Pons (tissue), 1 donor: ENCODE measurements at places on chromosomes 5 and 9.
A peak's percentile ranks its signal among the peaks of the same experiment; 100 is the strongest.

DNA sequence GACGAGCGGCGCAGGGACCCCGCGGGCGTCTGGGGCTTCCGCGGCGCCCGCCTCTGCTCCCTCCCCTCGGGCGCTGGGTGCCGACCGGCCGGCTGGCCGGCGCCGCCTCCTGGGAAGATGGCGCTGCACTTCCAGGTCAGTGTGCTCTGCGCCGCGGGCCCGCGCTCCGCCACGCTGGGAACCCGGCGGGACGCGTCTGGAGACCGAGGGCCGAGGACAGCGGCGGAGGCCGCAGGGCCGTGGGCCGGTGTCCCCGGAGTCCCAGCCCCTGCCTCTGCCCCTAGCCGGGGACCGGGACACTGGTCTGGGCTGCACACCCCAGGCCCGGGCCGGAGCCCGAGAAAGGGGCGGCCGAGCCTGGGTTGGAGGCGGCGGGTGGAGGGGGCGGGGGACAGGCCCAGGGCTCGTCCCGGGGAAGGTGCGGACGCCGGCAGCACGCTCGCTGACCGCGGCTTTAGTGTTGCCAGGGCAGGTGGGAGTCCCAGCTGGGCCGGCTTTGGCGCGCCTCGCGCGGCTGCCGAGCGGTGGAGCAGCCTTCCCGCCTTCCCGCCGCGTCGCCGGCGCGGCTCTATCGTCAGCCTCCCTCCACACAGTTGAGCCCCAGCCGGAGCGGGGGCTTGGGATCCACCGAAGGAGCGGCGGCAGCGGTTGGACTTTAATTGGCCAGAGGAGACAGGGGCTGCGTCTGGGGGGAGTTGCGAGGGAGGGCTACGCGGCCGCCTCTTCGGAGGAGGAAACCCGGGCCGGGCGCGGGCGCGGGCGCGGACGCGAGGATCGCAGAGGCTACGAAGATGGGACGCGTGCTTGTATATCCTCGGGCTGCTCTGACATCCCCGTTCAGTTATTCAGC, at the start of gene RANBP17:
TSS of gene RANBP17 (plus strand) at position 102 of the 850 bp plus-strand sequence.
- DNase-seq: peak; percentile 14

- no peak for DNase-seq
Measured at GRCh38 chr9:107178293-107178692, 104.8 kb upstream of the RAD23B start.

DNA sequence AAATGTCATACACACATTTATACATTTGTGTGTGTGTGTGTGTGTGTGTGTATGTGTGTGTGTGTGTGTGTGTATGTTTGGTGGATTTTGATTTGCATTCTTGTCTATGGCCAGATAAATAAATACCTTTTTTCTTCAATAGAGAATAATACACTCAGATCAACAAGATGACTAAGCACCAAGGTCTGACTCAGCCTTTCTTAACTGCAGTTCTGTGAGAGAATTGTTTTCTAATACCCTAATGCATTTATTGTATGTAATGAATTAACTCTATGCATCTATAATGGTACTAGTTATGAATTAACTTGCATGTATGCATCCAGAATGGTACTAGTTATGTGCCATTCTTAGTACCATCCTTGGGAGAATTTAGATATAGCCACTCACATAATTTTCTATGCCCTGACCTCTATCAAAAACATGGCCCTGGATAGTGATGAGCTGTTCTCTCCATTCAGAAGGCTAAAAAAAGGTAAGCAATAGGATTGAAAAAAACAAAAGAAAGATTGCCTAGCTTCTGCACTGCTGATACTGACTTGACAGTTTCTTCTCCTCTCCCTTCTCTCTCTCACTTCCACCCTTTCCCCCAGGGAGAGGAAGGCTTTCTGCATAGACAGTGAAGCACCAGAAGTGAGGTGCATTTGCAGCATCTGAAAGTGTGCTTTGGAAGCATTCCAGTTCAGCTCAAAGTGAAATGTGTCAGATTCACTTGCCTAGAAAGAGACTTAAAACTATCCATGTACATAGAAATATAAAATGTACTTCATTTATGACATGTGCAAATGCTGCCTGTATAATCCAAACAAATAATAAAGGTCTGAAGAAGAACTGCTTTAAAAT, 55.1 kb upstream of the CCDC112 start:
- DNase-seq: no peak

GRCh38 chr5:141234109-141234667, 11.0 kb upstream of the PCDHB15 start:
- DNase-seq: no peak

DNA sequence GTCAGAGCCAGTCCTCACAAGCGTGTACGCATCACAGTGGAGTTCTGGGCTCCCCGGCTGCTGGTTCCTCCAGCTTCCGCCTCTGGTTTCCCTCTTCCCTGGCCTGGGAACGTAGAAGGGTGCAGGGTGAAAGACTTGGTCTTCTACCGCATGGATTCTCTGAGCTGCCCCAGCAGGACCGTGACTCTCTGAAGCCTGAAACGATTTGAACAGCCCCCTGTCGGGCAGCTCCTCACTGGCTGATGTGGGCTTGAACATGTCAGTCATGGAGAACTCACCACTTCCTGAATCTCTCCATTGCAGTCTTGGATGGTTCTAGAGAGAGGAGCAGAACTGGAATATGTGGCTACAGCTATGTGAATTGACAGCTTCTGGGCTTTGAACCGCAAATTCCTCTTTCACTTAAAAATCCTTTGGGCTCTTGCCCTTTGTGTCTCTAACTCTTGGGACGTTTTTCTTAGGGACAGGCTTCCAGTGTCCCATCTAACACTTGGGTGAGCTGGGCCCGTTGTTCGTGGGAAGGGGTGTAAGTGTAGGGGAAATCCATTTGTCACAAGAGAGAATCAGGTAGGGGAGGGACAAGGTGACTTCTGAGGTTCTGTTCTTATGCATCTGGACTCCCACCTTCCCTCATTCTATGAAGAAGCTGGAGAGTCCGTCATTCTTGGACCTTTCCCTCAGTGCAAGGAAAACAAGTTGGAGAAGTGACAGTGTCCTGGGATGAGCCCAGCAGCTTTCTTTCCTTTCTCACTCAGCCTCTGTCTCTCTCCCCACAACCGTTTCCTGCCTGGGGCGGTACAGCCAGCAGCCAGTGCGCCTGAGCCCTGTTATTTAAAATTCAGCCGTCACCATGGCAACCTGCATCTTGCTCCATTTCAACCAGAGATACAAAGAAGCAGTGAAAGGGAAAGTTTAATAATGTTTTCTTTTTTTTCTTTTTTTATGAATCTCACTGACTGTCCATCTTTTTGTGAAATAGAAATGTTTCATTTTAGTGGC, 84.7 kb downstream of the PTTG1 start:
- DNase-seq: peak; percentile 65

- peak; percentile 53 for DNase-seq
Measured at GRCh38 chr5:149141957-149142851, 911 bp downstream of the ABLIM3 start.

- DNase-seq: no peak
Measured at GRCh38 chr5:167759057-167759821, 532.2 kb upstream of the WWC1 start.

GRCh38 chr9:130451509-130452388, 7.0 kb downstream of the ASS1 start:
- no peak for DNase-seq

DNA sequence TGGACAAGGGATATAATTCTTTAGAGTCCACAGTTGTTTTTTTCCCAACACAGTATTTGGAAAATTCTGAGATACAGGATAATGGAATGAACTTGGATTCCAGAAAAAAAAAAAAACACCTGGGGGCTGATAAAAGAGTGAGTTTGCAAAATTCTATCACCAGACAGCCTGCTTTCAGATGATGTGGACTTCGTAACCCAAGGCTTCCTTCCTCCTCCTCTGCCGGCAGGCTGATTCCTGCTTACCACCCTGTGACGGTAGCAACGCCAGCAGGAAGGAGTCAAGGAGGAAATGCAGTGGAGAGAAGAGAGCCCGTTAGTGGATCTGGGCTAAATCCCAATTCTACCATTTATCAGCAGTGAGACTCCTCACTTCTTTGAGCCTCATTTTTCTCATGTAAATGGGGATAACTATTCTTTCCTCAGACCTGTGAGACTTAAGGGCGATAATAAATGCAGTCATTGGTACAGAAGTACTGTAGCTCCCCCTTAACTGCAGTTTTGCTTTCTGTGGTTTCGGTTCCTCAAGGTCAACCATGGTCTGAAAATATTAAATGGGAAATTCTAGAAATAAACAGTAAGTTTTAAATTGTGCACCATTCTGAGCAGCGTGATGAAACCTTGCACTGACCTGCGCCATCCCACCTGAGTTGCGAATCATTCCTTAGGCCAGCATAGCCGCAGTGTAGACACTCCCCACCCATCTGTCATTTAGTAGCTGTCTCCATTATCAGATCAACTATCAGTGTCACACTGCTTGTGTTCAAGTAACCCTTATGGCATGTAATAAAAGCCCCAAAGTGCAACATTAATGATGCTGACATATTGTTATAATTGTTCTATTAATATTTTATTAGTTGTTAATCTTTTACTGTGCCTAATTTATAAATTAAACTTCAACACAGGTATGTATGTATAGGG, 71.4 kb downstream of the DCP2 start:
- peak; percentile 74 for DNase-seq

DNA sequence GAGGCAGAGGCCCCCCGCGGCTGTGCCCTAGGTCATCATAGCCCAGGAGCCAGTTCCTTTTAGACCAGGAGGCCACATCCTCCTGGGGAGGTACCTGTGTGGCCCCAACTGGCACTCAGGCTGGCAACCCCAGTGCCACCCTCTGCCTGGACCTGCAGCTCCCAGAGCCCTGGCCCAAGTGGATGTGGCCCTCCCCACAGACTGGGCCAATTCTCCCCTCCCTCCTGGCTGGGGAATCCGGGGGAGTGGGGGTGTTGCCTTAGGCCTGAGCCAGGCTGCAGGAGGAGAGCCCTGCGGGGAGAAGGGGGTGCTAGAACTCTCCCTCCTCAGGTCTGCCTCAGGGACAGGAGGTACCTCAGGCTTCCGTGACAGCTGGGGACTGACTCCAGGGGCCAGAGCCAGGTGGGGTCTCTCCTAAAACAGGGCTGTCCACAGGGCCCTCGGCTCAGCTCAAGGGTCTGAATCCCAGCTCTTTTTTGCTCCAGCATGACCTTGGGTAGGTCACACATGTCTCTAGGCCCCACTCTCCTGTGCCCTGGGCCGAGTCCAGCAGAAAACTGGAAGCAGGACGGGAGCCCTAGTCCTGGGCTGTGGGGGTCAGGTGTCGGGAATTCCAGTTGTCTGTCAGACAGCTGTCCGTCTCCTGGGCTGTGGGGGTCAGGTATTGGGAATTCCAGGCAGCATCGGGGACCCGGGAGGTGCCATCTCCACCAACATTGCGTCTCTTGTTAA, 9.6 kb downstream of the DNLZ start:
- DNase-seq: no peak

GRCh38 chr5:3221432-3221831, 374.2 kb upstream of the IRX1 start:
- no peak for DNase-seq

DNA sequence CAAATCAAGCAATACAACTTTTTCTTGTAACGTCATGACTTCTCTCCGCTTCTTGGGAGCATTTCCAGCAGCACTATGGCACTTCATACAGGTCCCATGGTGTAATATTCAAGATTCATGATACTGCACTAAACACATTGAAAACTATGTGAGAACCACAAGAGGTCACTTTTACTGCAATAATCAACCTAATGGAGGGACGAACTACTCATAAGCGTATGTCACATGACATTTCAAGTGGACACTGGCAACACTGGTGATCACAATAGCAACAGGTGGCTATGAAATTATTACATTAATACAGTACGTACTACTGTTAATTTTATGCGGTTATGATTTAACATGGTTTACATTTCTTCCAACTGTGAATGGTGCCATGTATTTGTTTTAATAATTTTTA, 78.6 kb upstream of the TBC1D9B start:
- DNase-seq: peak; percentile 75

- no peak for DNase-seq
Measured at GRCh38 chr5:56169949-56170348, 63.2 kb downstream of the ANKRD55 start.

GRCh38 chr9:77257275-77257674, 79.9 kb downstream of the VPS13A start:
- no peak for DNase-seq

DNA sequence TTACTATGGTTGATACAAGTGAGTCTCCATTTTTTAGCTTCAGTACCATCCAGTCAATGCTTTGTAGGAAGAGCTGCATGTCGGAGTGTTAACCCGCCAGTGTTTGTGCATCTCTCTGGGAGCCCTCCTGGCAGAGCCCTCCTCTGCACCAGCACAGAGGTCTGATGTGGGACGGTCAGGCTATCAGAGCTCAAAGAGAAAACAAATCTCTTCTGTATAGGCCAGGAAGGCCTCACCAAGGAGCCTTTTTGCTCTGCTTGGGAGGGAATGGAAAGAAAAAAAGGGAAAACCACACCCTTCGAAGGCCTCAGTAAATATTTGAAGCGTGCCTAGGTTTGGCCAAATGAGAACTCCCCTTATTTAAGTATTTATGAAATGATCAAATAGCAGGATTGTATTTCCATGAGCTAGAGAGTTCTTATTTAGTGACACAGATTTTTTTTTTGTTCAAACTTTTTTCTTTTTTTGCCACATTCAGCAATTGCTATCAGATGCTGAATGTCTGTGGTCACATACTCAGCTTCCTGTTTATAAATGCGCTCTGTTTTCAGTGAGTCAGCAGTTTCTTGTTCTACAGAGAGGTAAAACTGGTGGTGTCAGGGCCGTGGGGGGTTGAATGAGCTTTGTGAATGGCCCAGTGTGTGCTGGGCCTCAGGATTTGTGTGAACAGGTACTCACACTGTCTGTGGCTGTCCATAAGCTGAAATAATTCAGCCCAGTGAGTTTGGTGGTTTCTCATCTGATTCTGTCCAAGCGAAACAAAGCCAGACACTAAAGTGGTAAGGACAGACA, 226.6 kb downstream of the SNX18 start:
- peak; percentile 78 for DNase-seq

DNA sequence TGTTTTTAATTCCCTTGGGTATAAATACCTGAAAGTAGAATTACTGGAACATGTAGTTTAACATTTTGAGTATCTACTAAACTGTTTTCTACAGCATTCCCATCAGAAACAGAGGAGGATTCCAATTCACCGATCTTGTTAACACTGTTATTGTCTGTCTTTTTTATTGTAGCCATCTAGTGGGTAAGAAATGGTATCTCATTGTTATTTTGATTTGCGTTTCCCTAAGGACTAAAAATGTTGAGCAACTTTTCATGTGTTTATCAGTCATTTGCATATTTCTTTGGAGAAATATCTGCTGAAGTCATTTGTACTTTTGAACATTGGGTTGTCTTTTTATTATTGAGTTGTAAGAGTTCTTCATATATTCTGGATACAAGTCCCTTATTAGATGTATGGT, 135.2 kb upstream of the NFIL3 start:
- DNase-seq: no peak

- peak; percentile 62 for DNase-seq
Measured at GRCh38 chr9:15606643-15607472, 54.0 kb downstream of the CCDC171 start.

DNA sequence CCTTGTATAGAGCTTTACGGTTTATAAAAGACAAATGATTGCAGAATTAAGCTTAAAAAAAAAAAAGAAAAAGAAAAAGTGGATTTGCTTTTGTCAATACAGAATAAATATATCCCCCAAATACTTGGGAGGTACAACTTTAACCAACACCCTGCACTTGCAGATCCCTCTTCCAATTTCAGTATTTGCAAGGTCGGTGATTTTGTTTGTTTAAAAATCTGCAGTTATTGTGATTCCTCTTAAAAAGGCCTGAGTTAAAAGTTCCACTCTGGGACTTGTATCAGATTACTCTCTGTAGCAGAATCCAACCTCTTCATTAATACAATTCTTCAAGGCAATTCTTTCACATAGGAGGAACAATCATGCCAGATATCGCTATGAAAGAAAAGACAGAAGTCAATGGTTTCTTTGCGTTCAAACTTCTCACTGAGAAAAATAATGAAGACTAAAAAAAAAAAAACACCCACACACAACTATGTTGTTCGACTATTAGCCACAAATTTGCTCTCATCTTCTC, 400.9 kb downstream of the EBF1 start:
- no peak for DNase-seq
